NCI-H2081 (cell line): ENCODE measurements at places on chromosomes 11 and 22.

- DNase-seq: no peak
Observed at GRCh38 chr11:67285541-67286498, 3.3 kb upstream of the ANKRD13D start.

GRCh38 chr22:19783586-19784383, 23.2 kb downstream of the TBX1 start:
- peak; percentile 61 for DNase-seq

DNA sequence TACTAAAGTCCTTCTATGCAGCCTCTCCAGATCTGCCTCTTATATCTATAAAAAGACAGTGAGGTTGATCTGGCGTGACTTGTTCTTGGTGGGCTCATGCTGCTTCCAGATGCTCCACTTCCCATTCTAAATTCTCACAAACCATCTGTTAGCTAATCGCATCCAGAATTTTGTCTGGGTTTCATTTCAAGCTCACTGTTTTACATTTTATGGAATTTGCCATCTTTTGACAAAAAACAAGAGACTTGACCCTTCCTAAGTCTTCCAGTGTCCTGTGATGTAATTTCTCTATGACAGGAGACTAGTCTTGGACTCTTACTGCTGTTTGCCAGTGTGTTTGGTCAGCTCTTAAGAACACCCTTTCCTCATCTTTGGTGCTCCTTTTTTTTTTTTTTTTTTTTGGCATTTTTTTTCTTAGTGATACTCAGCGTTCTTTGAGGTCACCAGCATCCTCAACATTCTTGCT, 23.0 kb downstream of the CRKL start:
- no peak for DNase-seq

- no peak for DNase-seq
Observed at GRCh38 chr11:16793009-16793408, 54.6 kb downstream of the C11orf58 start.

GRCh38 chr11:76293189-76293631, 86.9 kb upstream of the WNT11 start:
- DNase-seq: no peak

- DNase-seq: peak; percentile 14
Observed at GRCh38 chr11:78415338-78415737, 2.3 kb downstream of the GAB2 start.

GRCh38 chr11:794766-795633, 3.1 kb downstream of the SLC25A22 start:
- DNase-seq: no peak
